ENCODE measurements at places on chromosomes 12 and 14.

GRCh38 chr12:2543801-2544200, 251.0 kb upstream of the FKBP4 start:
- no peak for DNase-seq

DNA sequence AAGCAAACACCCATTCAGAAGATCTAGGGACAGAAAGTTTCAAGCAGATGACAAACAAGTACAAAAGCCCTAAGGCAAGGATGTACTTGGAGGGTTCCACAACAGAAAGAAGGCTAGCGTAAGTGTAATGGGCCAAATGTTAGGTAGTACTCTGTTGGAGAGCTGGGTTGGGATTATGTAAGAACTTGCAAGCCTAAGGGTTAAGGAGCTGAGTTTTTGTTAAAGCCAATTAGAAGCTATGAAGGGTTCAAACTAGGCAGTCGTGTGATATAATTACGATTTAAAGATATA, 41.4 kb downstream of the HECTD1 start:
- DNase-seq = no peak

- peak; percentile 64 for DNase-seq
Observed at GRCh38 chr14:99729991-99730875, 46.1 kb downstream of the CYP46A1 start.

GRCh38 chr14:85978582-85979250, 448.8 kb downstream of the FLRT2 start:
- no peak for DNase-seq

DNA sequence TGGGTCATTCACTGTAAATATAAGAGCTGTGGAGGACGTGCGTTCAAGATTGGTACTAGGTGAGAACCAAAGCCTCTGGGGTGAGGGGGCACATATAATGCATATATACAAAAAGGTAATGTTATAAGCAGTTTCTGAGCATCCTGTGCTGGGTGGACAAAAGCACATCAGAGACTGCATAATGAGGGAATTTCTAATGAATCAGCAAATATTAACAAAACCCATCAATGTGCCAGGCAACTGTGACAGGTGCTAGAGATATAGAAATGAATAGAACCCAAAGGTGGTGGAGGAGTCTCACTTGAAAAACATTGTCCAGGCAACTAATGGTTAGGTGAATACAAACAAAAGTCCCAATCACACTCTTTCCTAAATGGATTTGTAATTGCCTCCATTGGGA, 74.7 kb downstream of the GPR65 start:
- DNase-seq = no peak

- no peak for DNase-seq
Observed at GRCh38 chr12:120453977-120454376, 7.7 kb downstream of the GATC start.

DNA sequence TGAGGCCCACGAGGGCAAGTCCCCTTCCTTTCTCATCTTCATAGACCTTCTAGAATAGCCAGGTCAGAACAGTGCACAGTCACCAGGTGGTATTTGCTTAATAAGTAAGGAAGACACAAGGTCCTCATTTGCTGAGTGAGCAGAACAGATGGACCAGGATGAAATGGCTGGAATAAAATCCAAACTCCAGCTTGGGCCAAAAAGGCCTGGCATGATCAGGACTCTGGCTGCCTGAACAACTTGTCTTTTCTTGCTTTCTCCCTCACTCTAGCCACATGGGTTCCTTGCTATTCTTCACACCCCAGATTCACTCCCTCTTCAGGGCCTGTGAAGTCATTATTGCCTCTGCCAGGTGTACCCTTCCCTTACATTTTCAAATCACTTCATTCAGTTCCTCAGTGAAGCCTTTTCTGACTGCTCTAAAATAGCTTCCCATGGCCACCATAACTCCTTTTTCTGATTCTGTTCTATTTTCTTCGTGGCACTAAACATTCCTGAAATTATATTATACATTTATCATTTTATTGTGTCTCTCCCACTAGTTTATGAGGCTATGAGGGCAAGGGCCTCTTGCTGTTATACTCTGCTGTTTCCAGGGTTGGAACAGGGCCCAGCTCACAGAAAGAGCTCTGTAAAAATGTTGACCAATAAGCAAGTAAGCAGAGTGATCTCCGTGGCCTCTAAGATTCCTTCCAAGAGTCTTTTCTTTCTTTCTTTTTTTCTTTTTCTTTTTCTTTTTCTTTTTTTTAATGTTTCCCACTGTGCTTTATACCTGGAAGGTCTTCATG, 150.8 kb downstream of the TTC8 start:
- DNase-seq = no peak

GRCh38 chr12:106193394-106194215, 54.2 kb downstream of the CKAP4 start:
- no peak for DNase-seq

GRCh38 chr14:61585598-61586543, 109.4 kb upstream of the HIF1A start:
- peak; percentile 61 for DNase-seq

DNA sequence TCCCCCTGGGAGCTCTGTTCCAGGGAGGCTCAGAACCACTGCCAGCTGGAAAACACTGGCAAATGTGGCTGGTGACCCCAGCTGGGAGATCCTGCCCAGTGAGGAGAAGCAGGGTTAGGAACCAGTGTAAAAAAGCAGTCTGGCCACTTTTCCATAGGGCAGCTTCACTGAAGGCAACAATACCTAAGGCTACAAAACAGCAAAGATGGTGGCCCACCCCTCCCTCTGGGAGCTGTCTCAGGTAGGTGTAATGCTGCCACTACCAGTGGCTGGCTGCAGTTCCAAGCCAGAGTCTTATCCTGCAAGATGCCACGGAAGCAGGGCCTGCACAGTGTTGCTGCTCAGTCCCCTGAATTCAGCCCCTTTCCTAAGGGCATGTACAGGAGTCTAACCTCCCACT, 50.6 kb upstream of the ANO6 start:
- DNase-seq = no peak

DNA sequence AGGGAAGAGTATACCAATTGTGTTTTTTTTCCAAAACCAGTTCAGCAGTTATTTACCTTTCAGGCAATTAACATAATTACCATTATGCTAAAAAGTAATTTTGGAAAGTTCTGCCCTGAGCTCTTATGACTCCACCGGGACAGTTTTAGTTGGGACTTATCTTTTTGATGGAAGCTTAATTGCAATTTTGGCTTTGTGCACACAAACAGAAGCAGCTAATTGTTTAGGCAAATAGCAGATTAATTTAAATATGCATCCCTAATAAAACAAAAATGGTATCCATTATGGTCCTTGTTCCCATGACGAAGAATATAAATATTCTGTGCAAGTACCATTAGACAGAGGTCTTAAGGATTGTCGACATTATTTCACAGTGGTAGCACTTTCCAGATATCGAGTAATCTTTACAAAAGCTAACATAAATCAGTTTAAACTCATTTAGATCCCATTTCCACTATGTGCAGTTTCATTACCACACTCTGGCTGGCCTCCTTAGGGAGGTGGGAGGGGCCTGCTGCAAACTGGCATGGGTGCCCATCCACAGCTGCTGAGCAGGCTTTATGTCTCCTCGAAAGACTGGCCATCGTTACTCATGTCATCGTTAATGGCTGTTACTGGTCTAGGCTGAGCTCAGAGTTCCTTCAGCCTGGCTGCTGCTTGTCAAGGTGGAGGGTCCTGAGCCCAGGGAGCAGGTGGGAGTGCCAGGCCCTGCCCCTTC, 68.2 kb downstream of the FBXW8 start:
- no peak for DNase-seq

GRCh38 chr14:68363466-68363842, 429.4 kb downstream of the ZFP36L1 start:
- DNase-seq = no peak

DNA sequence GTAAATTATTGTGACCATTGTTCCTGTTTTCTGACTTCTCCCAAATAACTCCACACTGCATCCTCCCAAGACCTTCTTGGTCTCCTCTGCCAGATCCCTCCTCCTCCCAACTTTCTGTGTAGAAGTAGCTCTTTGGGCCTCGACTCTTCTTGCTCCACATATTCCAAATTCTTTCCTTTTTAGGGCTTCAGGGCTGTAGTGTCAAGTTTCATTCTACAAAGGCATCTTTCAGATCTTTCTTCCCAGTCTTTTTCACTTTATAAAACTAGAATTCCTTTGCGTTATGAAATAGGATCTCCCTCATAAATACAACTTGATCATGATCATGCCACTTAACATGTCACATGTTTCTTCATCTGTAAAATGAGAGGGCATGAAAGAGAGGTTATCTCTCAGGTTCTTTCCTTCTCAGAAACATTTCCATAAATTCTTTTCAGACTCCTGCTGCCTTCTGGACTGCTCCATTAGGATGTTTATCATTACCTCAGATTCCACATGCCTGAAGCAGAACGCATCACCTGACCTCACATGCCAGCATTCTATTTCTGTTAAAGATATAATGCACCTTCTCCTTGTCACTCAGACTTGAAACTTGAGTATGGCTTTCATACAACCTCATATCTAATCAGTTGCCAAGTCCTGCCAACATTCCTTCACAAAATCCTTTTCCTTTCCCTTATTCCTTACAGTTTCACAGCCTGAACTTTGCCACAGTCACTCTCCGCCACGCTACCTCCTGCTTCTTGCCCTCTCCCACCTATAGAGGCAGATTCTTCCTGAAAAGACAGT, 8.5 kb downstream of the SLC38A1 start:
- no peak for DNase-seq

GRCh38 chr14:101503431-101504095, 57.7 kb upstream of the DIO3 start:
- DNase-seq = peak; percentile 14

DNA sequence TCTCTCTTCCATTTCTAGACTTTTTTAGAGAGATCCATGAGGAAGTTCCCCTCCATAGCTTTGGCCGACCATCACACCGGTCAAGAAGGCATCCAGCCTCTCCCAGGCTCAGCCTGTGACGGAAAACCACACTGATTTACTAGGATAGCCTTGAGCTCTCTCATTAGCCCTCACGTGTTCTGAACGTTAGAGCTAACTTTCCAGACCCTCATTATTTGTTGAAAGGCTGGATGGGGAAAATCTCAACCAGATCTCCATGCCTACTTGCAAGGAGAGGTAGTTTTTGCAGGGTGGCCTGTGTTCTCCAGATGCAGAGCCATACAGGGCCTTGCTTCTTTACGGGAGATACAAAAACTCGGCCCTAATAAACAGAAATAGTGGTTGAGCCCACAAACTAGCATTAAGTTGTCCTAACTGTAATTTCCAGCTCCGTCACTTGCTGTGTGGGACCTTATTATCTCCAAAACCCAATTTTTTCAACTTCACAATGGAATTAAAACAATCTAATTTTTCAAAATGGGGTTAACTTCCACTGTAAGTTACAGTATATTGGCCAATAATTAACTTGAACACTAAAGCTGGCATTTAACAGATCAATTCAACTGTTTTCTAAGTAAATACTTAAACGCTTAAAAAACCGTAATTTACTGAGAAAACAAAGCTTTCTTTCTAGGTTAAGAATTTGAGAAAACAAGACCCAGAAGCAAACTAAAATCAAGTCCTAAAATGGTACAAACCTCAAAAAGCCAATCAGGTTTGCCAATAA, 65.3 kb downstream of the KLHL28 start:
- DNase-seq = no peak

DNA sequence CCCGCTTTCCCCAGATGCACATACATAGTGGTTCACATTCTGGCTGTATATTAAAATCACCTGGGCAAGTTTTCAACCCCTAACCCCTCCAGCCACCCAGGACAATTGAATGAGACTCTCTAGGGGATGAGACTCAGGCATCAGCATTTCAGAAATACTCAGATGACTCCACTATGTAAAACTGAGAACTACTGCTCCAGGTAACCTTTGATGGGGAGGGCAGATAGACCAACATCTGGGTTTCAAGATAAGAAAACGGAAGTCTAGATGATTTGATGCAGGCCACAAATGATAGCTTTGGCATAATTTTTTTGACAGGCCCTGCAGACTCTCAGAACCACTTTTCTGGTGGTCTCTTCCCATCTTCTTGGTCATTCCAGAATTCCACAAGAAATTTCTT, 341.1 kb downstream of the EMP1 start:
- DNase-seq = no peak

DNA sequence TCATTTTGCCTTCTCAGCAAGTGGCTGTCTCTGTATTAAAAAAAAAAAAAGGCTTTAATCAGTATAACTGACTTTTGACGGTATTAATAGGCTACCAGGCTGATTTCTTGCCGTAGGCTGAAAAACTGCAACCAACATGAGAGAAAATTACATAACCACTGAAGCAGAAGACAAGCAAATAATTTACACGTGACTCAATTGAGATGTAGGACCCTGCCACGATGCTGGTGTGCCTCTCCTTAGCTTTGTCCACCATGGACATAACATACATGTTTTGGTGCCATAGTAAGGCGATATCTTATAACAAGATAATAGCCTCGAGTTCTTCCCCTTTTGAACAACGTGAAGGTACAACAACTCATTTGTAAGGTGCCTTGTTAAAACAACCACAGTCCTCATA, 88.7 kb upstream of the GRIP1 start:
- no peak for DNase-seq

- peak; percentile 86 for DNase-seq
Observed at GRCh38 chr12:124567673-124568373, 411 bp upstream of the NCOR2 start.

DNA sequence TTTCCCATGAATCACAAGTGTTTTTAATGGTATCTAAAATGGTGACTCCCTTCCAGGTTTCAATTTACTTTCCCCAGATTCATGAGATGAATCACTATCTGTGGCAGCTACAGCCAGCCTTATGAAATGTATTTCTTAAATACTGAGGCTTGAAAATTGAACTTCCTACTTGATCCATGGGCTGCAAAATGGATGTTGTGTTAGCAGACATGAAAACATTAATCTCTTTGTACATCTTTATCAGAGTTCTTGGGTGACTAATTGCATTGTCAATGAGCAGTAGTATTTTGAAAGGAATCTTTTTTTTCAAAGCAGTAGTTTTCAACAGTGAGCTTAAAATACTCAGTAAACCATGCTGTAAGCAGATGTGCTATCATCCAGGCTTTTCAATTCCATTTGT, 250.8 kb downstream of the SLC6A15 start:
- no peak for DNase-seq

DNA sequence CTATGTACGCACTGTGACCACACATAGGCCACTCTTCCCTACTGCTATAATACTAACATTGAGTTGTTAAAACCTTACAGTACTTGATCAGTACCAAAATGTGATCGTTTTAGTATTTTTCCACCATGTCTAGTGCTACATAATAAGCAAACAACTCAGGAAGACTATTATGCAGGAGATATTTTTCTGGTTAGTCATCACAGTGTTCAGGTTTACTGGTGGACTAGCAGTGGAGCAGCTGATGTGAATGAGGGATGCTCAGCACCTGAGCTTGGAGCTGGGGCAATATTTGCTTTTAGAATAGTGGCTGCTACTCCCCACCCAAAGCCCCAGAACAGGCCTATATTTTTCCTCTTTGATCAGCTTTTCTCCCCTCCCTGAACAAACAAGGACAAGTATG, 513.1 kb downstream of the KCNH5 start:
- no peak for DNase-seq

- DNase-seq = no peak
Observed at GRCh38 chr12:108714866-108715265, 16.5 kb downstream of the CORO1C start.

All from breast epithelium (tissue), 4 donors.